ENCODE measurements at places on chromosomes 3 and 15.

DNA sequence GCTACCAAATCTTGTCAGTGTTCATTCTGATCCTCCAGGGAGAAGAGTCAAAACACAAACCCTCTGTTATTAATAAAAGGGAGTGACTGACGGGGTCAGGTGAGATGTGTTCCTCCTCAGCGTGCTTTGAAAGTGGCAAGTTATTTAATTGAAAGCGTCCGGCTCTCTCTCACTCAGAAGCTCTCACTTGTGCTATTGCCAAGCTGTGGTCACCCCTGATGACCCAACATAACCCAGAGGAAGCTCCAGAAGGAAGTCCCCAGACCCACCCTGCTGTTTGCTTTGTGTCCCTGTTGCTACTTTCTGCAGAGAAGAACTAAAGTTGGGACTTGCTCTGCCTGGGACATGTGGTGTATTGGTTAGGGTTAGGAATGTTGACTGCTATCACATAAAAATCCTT, 235.6 kb downstream of the EDEM1 start:
- no peak for DNase-seq
- H3K4me1 ChIP-seq = no peaks in the 10 kb centered on the region
- no peak overlapping the region for H3K27ac ChIP-seq
- no peak overlapping the region for H3K4me3 ChIP-seq
- no peaks in the 10 kb centered on the region for H3K36me3 ChIP-seq

DNA sequence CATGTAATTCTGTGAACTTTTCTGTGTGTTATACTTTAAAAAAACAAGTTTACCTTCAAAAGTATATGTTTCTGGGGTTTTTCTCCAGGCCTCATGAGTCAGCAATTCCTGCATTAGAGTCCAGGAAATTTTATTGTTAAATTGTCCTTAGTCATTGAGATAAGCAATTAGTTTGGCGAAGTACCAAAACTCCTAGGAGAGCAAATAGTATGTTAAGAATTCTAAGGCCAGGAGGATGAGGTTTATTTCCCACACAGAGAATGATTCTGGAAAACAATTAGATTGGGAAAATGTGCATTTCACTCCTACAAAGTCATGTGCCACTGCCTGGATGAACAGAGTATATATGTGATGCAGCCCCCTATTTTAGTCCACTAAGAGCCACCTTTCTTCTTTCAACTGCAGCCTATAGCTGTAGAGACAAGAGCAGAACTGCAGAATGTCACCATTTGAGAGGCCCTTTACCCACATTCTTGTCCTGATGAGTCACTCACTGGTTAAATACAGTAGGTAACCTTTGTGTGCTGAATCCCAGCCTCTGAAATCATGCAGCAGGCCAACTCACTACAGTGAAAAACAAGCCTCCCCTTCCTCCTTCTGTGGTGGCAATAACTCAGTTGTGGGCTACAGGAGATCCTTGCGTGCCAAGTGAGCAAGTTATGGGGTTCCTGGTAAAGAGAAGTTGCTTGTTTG, 452.8 kb upstream of the THBS1 start:
- no peak for DNase-seq
- H3K27ac ChIP-seq = no peak overlapping the region
- H3K27me3 ChIP-seq = no peaks in the 10 kb centered on the region
- no peak overlapping the region for H3K4me3 ChIP-seq
- no peaks in the 10 kb centered on the region for H3K36me3 ChIP-seq
- H3K4me1 ChIP-seq = peaks cover 24% of the 10 kb centered on the region

DNA sequence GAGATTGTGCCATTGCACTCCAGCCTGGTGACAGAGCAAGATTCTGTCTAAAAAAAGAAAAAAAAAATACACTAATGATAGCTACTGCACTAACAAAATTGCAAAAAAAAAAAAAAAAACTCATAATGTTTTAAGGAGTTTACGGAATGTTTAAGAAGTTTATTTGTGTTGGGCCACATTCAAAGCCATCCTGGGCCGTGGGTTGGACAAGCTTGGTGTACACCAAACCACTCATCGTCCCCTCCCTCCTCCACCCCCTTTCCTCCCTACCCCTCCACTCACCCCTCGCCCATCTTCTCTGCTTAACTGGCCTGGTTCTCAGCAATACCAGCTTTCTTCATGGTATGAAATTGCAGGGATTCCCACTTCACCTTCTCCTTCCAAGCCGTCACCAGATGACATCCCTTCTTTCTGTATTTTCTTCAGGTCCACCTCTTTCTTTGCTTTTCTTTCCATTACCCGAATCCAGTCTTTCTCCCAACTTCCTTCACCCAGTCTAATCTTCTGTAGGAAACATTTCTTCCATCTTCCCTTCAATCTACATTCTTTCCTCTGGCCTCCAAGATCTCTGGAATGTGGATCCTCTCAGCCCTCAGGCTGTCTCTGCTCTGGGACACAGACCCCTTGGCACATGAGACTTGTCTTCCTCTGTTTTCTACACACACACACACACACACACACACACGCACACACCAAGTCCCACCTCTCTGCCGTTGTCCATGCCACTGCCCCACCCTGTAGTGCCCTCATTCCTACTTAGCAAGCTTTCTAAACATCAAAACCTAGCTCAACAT, 3.5 kb upstream of the MESP1 start:
- peaks cover 10% of the 10 kb centered on the region for H3K4me1 ChIP-seq
- DNase-seq = no peak
- no peaks in the 10 kb centered on the region for H3K27me3 ChIP-seq
- H3K36me3 ChIP-seq = no peaks in the 10 kb centered on the region
- H3K4me3 ChIP-seq = no peak overlapping the region

- no peak for DNase-seq
- H3K27ac ChIP-seq = no peak overlapping the region
- no peak overlapping the region for H3K4me3 ChIP-seq
- H3K36me3 ChIP-seq = no peaks in the 10 kb centered on the region
- peaks cover 19% of the 10 kb centered on the region for H3K4me1 ChIP-seq
Observed at GRCh38 chr3:141241616-141242376, 10.2 kb downstream of the PXYLP1 start.

DNA sequence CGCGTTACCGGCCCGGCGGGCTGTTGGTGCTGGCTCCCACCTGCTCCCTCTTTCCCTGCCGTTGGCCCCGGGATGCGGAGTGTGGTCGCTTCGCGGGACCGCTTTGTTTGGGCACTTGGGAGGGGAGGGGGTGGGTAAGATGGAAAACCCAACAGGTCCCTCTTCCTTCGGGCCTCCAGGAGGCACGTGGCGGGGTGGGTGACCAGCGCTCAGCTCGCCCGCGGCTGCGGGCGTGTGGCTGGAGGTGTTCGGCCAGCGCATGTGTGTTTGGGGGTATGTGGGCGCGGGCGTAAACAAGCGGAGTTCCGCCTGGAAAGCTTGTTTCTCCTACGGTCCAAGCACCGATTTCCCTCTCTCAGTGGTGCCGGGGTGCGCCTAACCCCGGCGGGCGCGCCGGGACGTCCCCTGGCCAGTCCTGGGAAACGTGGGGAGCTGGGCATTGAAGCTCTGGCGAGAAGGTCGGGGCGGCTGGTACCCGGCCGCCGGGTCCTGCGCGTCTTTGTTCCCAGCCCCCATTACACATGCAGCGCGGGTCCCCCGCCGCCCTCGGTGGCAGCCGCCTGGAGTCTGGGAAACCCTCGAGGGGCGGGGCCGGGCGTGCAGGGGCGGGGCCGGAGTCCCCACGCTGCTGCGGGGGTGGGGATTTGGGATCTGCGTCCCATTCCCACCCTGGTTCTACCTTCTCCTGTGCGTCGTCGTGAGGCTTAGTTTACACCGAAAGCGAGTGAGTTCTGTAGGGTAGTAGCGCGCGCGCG, 1.4 kb downstream of the ACVR2B start:
- H3K4me1 ChIP-seq = peaks cover 44% of the 10 kb centered on the region
- H3K27me3 ChIP-seq = no peaks in the 10 kb centered on the region
- peak overlapping the region; percentile 72 for H3K4me3 ChIP-seq

DNA sequence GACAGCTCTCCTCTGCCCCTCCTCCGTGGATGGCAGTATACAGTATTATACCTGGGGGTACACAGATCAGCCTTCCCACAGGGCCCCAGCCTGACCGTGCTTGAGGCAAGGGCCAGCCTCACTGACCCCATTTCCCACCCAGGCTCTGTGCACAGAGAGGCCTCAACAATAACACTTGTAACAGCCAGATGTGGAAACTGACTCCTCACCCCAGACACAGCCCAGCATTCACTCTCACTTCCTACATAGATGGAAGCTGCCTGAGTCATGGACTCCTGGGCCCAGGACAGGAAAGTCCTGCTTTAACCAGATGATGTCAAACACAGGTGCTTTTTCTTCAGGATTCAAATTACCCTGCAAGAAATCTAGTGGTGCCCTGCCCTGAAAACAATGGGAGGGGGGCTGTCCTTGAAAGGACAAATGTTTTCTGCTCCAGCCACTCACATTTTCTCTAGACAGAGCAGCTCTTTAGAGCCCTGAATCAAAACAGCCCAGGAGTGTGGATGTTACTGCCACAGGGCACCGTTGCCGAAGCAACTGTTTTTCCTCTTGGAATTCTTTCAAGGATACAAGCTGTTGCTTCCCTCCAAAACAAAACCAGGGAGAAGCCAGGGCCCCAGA, 16.4 kb downstream of the CCDC12 start:
- H3K4me3 ChIP-seq = no peak overlapping the region
- no peaks in the 10 kb centered on the region for H3K27me3 ChIP-seq

GRCh38 chr3:119508172-119508845, 10.0 kb downstream of the TIMMDC1 start:
- no peak for DNase-seq
- no peak overlapping the region for H3K4me3 ChIP-seq
- H3K4me1 ChIP-seq = no peaks in the 10 kb centered on the region
- peaks cover 81% of the 10 kb centered on the region for H3K36me3 ChIP-seq

DNA sequence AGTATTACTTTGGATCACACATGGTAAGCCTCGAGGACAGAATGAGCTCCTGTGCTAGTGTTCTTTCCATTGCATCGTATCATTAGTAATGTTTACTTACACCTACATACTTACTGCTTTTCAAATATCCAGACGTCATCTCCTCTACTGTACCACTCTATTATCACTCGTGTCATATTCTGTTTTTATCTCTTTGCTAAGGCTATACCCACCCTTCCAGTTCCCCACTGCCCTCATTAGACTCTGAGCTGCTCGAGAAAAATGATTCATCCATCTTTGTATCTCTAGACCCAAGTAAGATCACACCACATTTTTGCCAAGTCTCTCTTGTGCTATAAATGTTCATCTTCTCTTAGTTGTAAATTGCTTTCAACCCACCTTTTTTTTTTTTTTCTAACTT, 245.7 kb downstream of the TIGIT start:
- DNase-seq = no peak
- no peaks in the 10 kb centered on the region for H3K4me1 ChIP-seq
- H3K27ac ChIP-seq = no peak overlapping the region

- DNase-seq = no peak
- no peak overlapping the region for H3K27ac ChIP-seq
- H3K4me1 ChIP-seq = no peaks in the 10 kb centered on the region
Observed at GRCh38 chr3:70703305-70704102, 391.1 kb upstream of the MDFIC2 start.

GRCh38 chr3:182585532-182586150, 207.7 kb upstream of the ATP11B start:
- H3K4me1 ChIP-seq = no peaks in the 10 kb centered on the region
- no peaks in the 10 kb centered on the region for H3K27me3 ChIP-seq
- H3K4me3 ChIP-seq = no peak overlapping the region
- DNase-seq = no peak

- DNase-seq = no peak
- H3K4me3 ChIP-seq = no peak overlapping the region
- peaks cover 39% of the 10 kb centered on the region for H3K4me1 ChIP-seq
Observed at GRCh38 chr3:172217877-172218276, 178.5 kb downstream of the FNDC3B start.

GRCh38 chr3:27573780-27574437, 89.7 kb upstream of the SLC4A7 start:
- no peaks in the 10 kb centered on the region for H3K36me3 ChIP-seq
- H3K27me3 ChIP-seq = no peaks in the 10 kb centered on the region
- no peak overlapping the region for H3K27ac ChIP-seq
- no peak overlapping the region for H3K4me3 ChIP-seq
- DNase-seq = no peak

GRCh38 chr15:56950979-56951378, 32.5 kb downstream of the TCF12 start:
- no peak for DNase-seq
- peaks cover 13% of the 10 kb centered on the region for H3K4me1 ChIP-seq
- no peak overlapping the region for H3K27ac ChIP-seq
- no peaks in the 10 kb centered on the region for H3K36me3 ChIP-seq
- H3K27me3 ChIP-seq = no peaks in the 10 kb centered on the region

DNA sequence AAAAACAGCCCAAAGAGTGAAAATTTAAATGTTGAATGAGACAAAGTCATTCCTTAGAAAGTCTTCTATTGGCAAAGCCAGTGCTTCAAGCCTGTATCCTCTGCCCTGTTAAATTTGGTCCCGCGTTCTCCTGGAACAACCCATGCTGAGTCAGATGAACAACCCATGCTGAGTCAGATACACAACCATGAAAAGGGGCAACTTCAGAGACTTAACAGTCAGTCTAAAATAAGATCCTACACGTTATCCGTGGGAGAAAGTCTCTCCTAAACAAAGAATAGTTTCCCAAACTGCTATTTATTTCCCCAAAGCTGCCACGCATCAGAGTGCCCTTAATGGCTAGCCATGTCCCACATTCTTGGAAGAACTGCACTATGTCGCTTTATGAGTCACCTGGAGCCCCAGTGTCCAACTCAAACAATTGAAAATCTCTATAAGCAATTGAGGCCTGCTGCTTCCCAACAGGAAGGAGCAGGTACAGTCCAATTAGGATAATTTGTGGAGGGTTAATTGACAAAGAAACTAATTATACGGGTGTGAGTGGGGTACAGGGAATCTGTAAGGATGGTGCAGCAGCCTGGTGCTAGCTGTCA, 66.1 kb downstream of the WHAMM start:
- H3K4me1 ChIP-seq = no peaks in the 10 kb centered on the region
- no peak overlapping the region for H3K4me3 ChIP-seq
- DNase-seq = no peak
- no peak overlapping the region for H3K27ac ChIP-seq

DNA sequence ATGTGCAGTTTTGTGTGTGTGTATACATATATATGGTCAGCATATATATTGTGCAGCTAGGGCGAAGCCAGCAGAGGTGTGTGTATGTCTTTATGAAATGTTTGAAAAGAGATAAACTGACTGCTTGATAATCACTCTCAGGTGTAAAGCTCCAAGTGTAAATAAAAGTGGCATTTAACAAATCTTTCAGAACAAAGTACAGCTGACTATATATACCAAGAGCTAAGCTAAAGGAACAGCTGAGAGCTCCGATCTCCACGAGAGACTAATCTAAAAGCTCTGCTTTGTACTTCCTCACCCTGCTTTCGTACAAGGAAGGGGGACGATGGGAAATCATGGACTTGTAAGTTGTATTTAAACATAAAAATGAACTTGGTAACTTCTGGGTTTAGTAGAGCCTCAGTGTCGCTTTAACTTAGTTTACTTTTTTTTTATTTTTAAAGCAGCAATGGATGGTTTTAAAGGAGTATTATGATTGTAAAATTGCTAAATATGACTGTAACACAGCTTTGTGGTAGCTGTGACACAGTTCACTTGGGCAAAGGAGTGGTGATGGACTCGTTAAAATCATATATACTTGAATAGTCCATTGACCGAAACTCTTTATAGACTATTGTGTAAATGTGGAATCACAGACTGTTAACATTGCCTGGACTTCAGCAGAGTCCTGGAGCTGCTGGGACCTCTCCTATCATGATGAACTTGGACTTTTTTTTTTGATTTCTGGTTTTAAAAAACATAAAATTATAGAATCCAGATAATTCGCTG, 11.4 kb upstream of the ITPKA start:
- no peak overlapping the region for H3K27ac ChIP-seq
- DNase-seq = no peak
- no peaks in the 10 kb centered on the region for H3K4me1 ChIP-seq
- H3K27me3 ChIP-seq = no peaks in the 10 kb centered on the region
- no peak overlapping the region for H3K4me3 ChIP-seq
- peaks cover 54% of the 10 kb centered on the region for H3K36me3 ChIP-seq

All from upper lobe of right lung (tissue), 1 donor.